Activated gamma-delta T cell treated with Interleukin-2 at 50 U/mL for 16 hours (primary cell): ENCODE measurements at places on chromosomes 12 and 14.

DNA sequence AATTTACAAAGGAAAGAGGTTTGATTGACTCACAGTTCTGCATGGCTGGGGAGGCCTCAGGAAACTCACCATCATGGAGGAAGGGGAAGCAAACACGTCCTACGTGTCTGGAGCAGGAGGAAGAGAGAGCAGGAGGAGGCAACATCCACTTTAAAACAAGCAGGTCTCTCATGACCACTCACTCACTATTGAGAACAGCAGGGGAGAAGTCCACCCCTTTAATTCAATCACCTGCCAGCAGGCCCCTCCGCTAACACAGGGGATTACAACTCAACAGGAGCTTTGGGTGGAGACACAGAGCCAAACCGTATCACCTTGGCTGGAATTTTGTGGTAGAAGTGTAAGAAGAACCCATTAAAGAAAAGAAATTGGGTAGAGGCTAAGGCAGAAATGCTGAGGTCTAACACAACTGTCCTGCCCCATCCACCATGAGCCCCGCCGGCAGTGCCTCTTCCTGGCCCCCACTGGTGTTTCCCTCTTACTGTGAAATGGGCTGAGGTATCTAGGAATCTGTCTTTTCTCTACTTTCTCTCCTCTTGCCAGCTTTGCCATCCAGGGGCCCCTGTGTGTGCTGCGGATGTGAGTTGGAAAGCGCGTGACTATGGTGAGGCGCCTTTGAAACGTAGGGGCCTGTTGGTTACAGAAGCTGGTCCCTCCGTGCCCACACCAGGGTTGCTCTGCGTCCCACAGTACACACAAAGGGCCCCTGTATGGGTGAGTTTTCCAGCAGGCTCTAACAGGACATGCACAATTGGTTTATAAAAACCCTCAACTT, 108.0 kb upstream of the TMEM132D start:
- DNase-seq = no peak

GRCh38 chr14:99408286-99408970, 72.2 kb downstream of the SETD3 start:
- no peak for DNase-seq

DNA sequence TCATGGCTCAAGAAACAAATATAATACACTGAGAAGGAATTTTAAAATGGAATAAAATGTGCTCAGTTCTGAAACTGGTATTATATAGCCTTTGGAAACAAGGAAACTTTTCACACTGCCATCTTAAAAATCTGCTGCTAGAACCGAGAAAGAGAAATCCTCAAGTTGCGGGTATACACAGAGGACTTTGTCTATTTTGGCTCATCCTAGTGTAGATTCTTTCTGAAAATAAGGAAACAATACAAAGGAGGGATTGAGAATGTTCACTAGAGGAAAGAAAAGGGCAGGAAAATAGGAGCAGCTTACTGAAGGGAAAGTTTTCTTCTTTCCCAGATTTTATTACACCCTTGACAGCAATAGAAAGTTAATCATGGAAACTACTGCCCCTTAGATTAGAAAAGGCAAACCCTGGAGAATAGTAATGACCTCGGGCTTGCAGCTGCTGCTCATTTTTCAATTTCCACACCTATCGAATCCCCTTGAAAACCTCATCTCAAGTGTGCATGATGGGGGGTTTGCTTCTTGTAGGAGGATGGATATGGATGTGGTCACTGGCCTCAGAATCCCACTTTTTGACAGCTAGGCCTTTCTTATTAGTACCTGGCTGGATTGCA, 104.6 kb downstream of the DAAM1 start:
- DNase-seq = no peak

DNA sequence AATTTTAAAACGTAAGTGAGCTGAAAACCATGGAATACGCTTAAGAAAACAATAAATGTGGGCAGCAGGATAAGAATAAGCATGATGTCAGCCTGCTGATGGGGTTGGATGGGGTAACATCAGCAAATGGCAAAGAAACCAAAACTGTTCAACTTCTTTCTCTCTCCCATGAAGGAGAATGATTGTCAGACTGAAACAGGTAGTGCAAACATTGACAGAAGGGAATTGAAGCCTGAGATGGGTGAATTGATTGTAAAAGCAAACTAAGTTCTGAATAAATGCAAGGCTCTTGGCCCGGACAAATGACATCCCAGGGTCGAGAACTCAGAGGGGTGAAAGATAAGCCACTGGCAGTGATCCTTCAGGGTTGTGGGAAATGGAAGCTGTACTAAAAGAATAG, 182.6 kb downstream of the ETV6 start:
- no peak for DNase-seq

DNA sequence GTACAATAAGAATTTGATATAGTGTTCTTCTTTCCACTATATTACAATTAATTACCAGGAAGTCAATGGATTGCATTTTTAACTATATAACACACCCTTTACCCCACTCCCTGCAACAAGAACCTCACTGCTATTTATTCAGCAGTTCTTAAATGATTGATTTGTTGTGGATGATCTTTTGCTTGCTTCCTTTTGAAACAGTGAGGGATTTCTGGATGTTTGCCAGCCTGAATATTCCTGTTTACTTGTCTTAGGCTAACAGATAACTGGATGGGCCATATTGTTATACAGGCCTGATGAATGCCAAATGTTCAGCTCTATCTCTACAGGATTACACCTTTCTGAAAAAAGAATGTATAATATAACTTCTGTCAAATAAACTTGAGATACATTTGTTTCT, 497.6 kb downstream of the APAF1 start:
- no peak for DNase-seq

DNA sequence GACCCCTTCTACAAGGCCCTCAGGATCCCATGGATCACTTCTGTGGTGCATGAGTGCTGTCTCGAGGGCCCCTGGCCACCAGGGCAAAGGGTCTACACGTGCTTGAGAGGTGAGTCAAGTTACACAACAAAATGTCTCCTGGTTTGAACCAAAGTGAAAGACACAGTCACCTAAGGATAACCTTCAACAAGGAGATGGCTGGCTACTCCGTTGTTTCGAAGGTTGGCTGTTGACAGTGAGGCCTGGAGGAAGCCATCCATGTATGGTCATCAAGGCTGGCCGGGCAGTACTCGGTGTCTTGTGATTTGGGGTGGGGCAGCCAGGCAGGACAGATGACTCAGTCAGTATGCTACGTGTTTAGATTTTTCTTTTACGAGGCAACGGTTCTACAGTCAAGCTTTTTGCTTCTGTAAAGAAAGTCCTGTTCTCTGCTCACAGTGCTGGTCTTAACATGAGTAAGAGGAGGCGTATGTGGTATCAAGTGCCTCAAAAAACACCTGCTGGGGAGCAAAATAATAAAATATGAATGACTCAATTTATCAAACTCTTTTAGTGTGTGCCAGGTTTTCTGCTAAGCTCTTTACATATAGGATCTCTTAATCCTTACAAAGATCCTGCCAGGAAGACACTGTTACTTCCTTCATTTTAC, 18.0 kb upstream of the NT5DC3 start:
- no peak for DNase-seq

GRCh38 chr14:34053666-34054065, 102.8 kb upstream of the EGLN3 start:
- DNase-seq = no peak

DNA sequence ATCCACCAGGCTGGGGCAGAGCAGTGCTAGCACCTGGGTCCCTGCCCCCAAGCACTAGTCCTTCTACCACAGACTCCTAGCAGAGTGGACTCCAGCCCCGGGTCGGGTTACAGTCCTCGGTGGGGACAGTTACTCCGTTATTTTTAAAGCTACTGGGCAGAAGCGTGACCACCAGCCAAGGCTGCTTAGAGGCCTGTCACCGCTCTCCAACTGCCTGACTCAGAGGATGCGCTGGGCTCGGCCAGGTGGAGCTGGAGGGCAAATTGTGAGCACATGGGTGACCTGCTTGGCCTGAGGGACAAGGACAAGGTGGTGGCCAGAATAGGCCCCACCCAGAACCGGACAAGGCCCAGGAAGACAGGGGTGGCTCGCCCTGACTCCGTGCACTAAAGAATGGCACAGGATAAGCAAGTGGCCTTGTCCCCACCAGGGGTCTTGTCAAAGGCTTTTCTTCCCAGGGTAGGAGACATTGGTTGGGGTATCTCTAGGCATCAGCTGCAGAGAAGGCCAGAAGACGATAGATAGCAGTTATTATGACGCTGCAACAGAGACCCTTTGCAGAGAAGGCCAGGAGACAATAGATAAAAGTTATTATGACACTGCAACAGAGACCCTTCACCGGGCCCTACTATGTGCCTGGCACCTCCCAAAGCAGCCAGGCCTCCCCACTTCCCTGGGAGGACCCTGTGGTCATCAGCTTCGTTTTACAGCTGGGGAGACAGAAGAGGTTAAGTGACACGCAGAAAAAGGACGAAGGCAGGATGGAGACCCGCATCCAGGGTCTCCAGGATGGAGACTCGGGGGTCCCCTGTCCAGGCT, 1.6 kb downstream of the ABCB9 start:
- no peak for DNase-seq

GRCh38 chr12:109460538-109460937, 16.6 kb downstream of the KCTD10 start:
- DNase-seq = no peak

GRCh38 chr14:86575141-86575540, 1045.2 kb downstream of the FLRT2 start:
- no peak for DNase-seq

- no peak for DNase-seq
Observed at GRCh38 chr12:2547273-2548044, 247.3 kb upstream of the FKBP4 start.

GRCh38 chr14:36096090-36096489, 80.4 kb downstream of the PTCSC3 start:
- no peak for DNase-seq
